ENCODE measurements at places on chromosomes 11 and 22.

GRCh38 chr11:11876458-11876857 lies 34.7 kb downstream of the USP47 start:
- no peak for DNase-seq

- no peak for DNase-seq
Measured at GRCh38 chr11:129213261-129213660, 21.1 kb upstream of the ARHGAP32 start.

DNA sequence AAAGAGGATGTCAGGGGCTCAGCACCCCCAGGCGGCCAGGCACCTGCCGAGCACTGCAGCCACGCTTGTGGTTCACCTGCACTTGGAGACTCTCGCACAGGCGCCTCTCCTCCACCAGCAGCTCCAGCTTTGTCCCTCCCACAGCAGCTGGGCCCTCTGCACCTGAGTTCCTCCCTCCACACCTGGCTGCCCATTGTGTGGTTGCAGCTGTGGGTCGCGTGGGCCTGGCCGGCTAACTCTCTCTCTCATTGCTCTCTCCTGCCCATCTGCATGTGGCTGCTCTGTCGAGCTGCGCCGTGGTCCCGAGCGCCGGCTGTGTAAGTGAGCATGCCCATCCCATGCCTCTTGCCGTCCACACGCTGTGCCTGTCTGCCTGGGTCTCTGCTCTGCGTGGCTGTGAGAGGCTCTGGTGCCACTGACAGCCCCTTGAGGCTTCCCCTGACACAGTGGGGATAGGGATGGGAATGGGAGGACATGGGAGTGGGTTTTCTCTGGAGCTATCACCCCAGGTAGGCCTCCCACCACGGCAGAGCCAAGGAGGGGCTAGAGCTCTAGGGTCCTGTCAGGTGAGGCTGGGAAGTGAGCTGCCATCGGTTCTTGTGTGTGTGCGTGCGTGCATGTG lies 8.5 kb upstream of the ACR start:
- DNase-seq: no peak

- no peak for DNase-seq
Measured at GRCh38 chr11:64069401-64070313, 33.9 kb downstream of the FLRT1 start.

GRCh38 chr11:728901-729491 lies 18.3 kb upstream of the TALDO1 start:
- no peak for DNase-seq

DNA sequence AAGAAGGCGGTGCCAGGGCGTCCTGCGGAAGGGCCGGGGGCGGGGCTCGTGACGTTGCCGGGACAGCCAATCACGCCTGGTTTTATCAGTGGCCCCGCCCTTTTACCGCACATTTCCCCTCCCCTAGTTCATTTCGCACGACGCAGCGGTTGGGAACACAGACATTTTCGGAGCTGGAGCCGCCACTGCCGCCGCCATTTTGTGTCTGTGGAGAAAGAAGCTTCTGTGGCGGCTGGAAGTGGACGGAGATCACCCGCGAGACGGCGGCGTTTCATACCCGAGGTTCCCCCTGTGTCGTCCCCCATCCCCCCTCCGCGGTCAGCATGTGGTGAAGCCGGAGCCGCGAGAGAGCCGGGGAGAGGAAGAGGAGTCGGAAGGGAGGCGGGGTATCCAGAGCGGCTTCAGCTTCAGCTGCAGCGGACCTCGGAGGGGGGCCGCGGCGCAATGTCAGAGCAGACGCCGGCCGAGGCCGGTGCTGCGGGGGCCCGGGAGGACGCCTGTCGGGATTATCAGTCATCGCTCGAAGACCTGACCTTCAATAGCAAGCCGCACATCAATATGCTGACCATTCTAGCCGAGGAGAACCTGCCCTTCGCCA lies at the start of gene PCF11:
PCF11 (plus strand) TSS at position 136 of the 598 bp plus-strand sequence; CDS start at position 445, 309 bp downstream.
- DNase-seq: no peak

DNA sequence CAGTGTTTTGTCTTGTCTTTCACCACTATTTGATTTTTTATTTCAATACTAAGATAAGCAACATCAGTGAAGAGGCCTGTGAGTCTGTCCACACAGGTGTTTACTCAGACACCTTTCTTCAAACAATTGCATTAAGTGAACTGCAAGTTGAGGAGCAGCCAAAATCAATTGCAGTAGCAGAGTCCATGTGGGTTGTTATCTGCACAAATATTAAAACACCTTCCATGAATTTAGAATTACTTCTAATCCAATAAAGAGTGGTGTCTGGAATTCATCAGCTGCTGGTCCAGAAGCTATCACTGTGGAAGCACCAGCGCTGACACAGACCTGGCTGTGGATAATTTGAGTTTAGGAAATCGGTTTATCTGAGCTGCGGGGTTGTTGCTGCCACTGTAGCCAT lies 83.5 kb upstream of the FAT3 start:
- DNase-seq: no peak

DNA sequence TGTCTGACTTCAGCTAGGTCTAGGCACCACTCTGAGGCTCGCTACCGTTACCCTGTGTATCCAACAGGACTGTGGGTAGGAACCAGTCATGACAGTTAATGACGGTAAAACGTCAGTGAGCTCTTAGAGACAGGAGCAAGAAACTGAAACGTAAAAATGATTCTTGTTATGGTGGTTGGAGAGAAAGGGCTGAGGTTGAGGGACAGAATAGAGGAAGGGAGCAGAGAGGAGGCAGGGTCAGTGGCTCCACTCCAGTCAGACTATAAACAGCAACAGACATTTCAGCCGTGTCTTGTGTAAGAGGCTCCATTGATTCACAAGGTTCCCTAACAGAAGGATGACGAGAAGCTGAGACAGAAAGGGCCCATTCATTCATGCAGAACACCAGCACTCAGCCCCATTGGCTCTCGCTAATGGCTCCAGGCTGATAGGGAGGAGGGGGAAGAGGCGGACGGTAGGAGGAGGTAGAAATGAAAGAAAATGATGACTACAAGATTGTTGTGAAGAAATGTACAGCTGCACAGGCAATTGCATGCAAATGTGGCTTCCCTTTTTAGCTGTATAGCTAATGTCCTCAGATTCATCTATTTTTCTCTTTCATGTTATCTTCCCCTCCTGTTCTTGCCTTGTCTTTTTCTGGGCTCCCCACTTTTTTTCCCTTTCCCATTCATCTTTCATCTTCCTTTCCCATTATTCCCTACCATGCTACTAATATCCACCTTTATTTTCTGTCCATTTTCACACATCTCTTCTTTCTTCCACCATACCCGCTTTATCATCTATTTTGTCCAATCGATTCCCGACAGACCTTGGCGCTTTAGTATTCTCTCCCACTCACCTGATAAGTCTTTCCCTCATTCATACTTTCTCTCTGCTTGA lies 34.3 kb downstream of the ETS1 start:
- DNase-seq: no peak

DNA sequence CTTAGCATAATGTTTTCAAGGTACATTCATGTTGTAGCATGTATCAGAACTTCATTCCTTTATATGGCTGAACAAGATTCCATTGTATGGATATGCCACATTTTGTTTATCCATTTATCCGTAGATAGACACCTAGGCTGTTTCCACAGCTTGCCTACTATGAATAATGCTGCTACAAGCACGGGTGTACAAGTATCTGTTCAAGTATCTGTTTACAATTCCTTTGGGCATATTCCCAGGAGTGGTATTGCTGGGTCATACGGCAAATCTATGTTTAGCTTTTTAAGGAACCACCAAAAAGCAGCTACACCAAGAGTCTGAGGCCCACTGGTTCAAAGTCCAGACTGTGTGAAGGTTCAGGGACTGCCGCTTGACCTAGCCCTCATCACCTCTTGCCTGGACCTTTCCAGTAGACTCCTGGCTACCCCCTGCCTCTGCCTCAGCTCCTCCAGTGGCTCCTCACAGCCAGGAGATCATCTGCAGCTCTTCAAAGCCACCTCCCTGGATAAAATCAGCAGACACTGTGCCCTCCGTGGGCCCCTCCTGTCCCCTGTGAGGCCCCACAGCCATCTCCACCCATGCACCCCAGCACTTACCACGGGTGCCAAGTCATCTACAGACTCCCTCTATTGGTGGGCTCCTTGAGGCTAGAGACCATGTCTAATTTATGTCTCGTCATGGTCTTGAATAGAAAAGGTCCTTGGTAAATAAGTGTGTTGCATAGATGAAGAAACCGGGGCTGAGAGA lies 160.3 kb downstream of the MN1 start:
- no peak for DNase-seq
